ENCODE measurements at places on chromosomes 1 and 21.
A peak's percentile ranks its signal among the peaks of the same experiment; 100 is the strongest.

DNA sequence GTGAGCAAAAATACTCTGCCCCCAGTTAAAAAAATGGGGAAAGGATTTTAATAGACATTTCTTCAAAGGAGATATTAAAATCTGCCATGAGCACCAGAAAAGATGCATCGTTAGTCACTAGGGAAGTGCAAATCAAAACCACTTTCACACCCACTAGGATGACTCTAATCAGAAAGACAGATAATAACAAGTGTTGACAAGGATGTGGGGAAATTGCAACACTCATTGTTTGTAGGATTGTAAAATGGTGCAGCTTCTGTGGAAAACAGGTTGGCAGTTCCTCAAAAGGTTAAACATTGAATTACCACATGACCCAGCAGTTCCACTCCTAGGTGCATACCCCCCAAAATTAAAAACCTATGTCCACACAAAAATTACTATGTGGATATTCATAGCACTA, 112.3 kb downstream of the KCNJ6 start:
- DNase-seq, result no peak

DNA sequence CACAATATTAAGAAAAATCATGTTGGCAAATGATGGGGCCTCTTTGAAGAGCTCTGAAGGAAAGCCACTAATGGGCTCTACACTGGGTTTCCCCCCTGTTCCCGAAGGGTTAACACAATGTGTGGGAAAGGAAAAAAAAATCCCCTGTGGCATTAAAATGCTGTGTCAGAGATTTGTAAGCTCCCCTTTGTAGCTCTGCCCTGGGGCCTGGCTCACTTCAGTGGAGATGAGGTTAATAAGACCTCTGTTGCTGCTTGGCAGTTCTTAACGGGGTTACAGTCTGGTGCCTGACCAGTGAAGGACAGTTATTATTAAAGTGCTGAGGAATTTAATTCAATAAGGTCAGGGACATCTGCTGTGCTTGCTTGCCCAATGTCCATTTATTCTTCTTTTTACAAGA, 129.7 kb upstream of the UBE2U start:
- DNase-seq, result no peak

- DNase-seq, result no peak
Measured at GRCh38 chr1:154745750-154746425, 124.2 kb downstream of the KCNN3 start.

- no peak for DNase-seq
Measured at GRCh38 chr1:19786988-19787423, 12.7 kb downstream of the TMCO4 start.

DNA sequence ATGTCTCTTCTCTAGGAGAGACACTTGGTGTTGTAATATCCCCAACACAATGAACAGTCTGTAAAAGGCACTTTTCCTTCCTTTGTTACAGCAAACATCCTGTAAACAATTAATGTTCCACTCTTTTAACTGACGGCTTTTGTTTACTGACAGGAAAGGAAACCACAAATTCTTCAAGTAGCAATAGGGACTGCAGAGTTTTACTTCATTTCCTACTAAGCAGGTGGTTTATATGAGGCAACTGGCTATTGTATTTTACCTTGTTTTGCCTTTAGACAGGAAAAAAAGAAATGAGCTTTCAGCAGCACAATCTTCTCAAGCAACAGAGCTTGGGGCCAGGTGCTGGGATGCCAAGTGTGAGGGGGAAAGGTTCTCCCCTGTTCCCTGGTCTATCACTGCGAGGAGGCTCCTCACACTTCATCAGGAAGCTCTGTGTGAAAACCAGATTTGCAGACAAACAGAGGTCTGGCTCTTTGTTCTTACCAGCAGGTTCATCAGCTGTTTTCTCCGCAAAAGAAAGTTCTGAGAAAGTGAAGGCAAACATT, 51.2 kb downstream of the SIPA1L2 start:
- peak; percentile 17 for DNase-seq

- no peak for DNase-seq
Measured at GRCh38 chr1:48061162-48062136, 64.3 kb upstream of the TRABD2B start.

GRCh38 chr1:15952317-15953258, 23.3 kb downstream of the ZBTB17 start:
- no peak for DNase-seq

DNA sequence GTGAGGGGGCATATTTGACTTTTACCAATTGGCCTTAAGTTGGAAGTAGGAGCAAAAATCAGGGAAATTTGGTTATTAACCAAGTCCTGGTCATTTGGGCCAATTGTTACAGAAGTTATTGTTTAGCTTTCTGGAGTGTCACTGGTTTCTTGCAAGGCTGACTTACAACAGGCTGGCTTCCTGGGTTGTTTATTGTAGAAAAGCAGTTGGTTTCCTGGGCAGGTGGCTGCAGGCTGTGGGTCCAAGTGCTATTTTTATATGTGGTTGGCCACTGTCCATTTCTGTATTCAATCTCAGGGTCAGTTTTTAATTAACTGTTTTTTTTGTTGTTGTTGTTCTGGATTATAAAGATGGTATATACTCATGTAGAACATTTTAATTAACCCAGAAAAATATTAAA, 174.1 kb downstream of the KCNJ6 start:
- DNase-seq, result no peak

- DNase-seq, result no peak
Measured at GRCh38 chr1:41498804-41499203, 14.3 kb upstream of the EDN2 start.

DNA sequence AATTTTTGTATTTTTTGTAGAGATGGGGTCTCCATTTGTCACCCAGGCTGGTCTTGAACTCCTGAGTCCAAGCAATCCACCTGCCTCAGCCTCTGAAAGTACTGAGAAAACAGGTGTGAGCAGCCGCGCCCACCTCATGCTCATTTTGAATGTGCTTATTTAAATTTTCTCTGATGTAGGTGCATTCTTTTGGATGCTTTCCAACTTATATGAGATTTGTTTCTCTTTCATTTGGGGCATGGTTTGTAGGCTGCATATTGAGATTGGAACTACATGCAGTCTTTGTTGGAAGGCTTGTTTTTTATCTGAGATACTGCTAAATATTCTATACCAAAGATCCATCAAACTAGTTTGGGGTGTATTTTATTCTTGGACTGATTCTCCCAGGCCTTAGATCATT, 81.0 kb upstream of the IVNS1ABP start:
- DNase-seq, result no peak

GRCh38 chr1:12775443-12775842, 1.9 kb downstream of the PRAMEF12 start:
- no peak for DNase-seq
